ENCODE measurements at places on chromosomes 11 and 22.
A peak's percentile ranks its signal among the peaks of the same experiment; 100 is the strongest.

- no peak for DNase-seq
Measured at GRCh38 chr11:134510233-134511040, 98.4 kb upstream of the B3GAT1 start.

DNA sequence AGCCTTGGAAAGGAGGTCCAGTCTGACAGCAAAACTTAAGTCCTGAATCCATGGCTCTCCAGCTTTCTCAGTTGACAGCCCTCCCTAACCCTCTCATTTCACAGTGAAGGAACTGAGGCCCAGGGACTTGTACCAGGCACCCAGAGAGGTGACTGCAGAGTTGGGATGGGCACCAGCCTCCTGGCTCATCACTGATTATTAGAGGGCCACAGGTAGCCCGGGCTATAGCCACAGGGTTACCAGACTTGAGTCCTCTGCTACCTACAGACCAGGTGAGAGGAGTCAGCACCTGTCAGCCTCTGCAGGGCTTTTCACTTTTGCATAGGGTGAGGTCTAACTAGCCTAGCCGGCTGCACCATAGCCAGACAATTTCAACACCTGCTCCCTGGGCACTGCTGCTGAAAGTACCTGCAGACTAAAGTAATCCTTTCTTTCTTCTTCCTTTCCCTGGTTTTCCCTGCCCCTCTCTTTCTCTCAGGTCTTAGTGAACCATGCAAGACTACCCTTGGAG is 37.6 kb downstream of the SYT13 start:
- no peak for DNase-seq

GRCh38 chr22:36238373-36239149 is 766 bp downstream of the APOL2 start:
- no peak for DNase-seq

DNA sequence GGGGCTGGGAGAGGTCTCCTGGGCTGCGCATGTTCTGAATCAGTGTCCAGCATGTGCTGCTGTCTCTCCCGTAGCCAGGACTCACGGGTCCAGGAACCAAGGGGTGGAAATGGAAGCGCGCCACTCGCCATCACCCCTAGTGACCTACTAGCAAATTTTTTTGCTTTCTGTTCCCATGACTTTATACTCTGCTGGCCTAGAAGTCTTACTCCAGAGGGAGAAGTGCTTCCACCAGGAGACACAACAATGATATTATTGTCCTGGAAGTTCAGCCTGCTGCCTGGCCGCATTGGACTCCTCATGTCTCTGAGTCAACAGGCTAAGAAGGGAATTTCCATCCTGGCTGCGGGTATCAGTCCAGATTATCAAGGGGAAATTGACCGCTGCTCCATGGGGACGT is 729.7 kb downstream of the BRD1 start:
- no peak for DNase-seq

DNA sequence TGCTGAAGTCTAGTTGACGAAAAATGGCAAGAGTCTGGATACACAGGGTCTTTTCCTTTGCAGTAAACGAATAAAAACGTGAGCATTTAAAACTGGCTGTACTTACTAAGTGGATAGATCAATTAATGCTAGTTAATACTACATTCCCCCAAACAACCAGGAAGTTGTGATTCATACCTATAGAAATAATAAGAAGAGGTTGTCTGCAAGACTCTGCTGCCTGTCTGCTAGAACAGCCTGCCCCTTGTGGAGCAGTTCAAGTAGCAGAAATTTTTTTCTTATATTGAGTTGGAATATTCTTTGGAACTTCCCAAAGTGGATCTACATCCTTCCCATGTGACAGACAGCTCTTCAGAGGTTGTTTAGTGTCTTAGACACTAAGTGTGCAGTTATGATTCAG is 86.8 kb downstream of the TEAD1 start:
- no peak for DNase-seq

GRCh38 chr22:32823024-32823730 is 21.7 kb downstream of the TIMP3 start:
- DNase-seq = no peak

DNA sequence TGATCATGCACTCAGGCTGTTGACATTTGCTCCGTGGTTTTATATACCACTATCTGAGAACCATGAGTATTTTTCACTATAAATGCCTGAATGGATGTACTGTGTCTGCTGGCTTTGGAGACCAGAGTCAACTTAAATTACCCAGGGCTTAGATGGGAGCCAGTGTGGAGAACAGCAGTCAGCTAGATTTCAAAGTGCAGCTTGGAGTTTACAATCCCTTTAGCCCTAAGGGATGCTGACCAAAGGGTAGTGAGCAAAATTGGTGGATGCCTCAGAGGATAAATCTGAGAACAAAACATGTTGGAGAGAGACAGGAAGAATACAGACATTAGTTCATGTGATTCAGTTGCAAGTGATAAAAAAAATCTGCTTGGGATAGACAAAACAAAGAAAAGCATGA is 327.5 kb downstream of the C11orf87 start:
- DNase-seq = no peak

- DNase-seq = no peak
Measured at GRCh38 chr11:115716601-115717529, 212.7 kb upstream of the CADM1 start.

- DNase-seq = no peak
Measured at GRCh38 chr22:29310065-29310862, 3.8 kb downstream of the GAS2L1 start.

GRCh38 chr11:126515501-126515900 is 160.0 kb downstream of the ST3GAL4 start:
- DNase-seq = no peak

DNA sequence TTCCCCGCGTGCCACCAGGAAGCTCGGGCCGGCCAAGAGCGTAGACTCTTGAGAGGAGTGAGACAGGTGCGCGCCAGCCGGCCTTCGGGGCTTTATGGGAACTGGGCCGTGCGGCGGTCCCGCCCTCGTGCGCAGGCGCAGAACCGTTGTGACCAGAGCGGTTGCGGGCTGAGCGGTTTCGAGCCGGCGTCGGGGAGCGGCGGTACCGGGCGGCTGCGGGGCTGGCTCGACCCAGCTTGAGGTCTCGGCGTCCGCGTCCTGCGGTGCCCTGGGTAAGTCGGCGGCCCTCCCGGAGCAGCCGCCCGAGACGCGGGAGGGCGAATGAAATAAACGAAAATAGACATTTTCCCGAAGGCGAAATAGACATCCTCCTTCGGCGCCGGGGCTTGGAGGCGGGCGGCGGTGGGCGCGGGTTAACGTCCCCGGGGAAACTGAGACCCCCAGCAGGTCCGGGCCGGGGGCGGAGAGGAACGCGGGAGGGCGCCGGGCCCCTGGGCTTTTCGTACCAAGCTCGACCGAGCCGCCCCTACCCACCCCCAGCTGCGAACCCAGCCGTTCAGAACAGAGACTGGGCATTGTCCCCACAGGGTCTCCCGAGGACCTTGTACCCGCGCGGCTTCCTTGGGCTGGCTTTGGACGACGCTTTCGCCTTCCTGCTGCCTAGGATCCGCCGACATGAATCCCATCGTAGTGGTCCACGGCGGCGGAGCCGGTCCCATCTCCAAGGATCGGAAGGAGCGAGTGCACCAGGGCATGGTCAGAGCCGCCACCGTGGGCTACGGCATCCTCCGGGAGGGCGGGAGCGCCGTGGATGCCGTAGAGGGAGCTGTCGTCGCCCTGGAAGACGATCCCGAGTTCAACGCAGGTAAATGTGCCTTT is at the start of gene ASRGL1:
TSS of gene ASRGL1 (plus strand) at position 146 of the 879 bp plus-strand sequence. CDS start at position 676, 530 bp downstream.
- peak; percentile 64 for DNase-seq

GRCh38 chr11:18703001-18703763 is 4.6 kb downstream of the TMEM86A start:
- DNase-seq = no peak

GRCh38 chr11:72528121-72528520 is 93.8 kb upstream of the CLPB start:
- DNase-seq = no peak

DNA sequence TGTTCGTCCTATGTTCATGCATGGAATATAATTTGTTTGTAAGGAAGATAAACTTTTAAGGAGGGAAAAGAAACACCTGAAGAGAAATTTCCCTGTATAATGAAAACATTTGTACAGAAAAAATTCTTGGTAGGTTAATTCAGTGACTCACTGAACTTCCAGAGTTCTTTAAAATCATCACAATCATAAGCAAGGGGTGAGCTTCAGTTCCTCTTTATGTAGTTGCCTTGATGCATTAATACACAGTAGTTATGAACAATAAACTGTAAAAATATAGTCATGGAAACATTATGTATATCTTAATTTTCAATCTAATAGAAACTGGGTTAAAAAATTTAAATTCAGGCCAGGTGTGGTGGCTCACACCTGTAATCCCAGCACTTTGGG is 1.1 kb upstream of the C11orf65 start:
- no peak for DNase-seq

DNA sequence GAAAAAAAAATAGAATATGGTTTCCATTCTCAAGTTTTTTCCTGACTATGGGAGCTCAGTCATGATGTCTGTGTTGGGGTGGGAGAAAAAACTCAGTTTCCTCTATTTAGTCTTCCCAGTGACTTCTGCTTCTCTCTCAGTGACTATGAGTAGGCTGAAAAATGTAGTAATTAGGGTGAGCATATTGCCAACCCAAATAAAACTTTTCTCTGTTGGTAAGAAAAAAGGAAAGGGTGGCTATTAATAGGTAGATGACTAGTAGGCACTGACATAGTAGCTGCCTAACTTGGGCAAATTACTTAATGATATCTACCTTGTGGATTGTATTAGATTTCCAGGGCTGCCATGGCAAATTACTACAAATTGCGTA is 34.2 kb upstream of the BIRC3 start:
- no peak for DNase-seq

DNA sequence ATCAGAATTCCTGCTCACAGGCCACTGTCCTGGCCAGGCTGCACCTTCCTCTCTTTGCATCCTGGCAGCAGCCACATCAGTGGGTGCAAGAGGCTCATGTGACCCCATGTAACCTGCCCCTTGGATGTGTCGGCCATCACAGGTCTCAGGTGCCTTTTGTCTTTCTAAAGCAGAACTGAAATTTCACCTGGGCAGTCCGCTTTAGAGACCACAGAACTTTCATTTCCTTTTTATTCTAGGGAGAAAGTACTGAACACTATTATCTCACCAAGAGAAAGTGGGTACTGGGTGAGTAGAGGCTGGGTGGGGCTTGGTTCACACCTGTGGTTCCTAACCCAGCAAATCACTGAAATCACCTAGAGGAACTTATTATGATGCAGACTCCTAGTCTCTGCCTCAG is 51.7 kb upstream of the NUP160 start:
- no peak for DNase-seq

DNA sequence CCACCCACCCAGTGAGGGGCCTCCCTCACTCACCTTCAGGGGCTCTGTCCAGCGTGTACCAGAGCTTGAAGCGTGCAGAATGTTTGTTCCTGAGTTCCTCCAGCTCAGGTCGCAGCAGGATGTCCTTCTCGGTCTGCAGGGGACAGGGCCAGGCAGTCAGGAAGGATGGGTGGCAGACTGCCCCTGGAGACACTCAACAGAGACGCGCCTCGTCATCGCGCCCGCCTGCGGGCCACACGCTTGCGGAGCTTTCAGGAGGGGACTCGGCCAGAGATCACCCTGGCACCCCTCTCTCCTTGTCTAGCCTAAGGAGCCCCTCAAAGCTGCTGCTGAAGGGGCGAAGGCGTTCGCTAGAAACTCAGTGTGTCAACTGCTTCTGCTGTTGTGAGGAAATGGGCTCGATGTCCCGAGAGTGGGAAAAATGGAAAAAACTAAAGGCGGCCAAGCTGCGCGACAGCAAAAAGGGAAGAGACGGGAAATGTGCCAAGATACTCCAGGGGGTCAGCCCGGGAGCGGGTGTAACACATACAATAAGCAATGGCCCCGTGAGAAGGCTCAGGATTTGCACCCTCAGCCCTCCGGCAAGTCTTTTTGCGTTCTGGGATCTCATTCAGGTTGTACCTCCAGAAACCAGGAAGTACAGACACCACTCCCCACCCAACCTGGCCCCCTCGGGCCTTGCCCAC is 9.2 kb upstream of the POLDIP3 start:
- DNase-seq = no peak

- no peak for DNase-seq
Measured at GRCh38 chr22:47515384-47516125, 753.1 kb downstream of the TBC1D22A start.

DNA sequence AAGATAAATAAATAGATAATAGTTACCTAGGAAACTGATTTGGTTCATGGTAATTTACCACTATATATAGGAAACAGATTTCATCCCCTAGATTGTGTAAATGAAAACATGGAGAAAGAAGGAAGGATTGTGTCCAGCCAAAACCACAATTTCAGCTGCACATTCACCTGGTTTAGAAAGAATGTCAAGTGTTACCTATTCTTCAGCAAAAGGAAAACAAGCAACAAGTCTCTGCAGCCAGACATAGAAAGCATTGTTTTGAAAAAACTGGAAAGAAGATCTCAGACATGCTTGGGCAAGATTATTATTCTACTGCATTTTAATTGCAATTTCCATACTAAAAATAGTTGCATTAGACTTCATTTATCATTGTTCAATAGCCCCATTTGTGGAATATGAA is 8.8 kb upstream of the BMAL1 start:
- no peak for DNase-seq

DNA sequence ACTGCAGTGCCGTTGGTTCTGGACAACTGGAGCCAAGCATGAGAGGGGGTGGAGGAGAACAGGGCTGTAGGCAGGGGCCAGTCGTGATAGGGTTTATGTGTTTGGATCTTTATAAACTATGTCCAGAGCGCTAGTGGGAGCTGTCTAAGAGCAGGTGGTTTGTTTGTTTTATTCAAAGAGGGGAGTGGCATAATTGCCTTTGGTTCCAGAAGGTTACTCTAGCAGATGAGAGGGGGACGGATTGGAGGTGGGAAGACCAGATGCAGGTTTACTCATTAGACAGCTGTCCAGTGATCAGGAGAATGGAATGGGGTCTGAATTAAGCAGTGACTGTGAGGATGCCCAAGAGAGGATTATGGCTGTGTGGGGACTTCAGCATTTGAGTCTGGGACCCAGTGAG is 109.3 kb upstream of the TBCEL start:
- DNase-seq = no peak

DNA sequence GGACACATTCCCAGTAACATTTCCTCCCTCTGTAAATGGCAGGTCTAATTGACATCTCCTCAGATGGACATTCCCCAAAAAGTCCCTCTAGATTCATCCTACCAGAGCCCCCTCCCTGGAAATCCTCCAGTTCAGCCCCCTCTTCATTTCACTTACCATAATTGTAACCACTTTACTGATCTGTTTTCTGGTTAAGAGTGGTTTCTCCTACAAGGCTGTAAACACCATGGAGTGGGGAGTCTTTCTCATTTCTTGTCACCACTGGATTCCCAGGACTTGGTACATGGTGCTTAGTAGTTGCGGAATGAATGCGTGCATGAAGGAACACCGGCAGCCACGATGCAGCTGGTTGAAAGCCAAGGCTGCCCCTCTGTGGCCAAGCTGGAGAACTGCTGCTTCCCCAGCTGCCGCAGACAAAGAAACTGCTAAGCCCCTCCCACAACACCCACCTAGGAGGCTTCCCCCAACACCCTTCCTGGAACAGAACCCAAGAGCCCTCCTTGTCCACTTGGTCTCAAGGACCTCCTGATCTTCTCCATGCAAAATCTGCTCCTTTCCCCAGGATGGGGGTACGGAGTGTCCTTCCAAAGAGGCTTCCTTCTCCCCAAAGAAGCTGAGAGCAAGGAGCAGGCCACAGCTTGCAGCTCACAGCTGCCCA is 18.6 kb upstream of the SCARF2 start:
- DNase-seq = peak; percentile 64

Data from activated naive CD4-positive, alpha-beta T cell (primary cell).